H4 (cell line): ENCODE measurements at places on chromosomes 2 and 18.

GRCh38 chr2:159637988-159638501 is 21.7 kb upstream of the BAZ2B start:
- DNase-seq: peak; percentile 57

DNA sequence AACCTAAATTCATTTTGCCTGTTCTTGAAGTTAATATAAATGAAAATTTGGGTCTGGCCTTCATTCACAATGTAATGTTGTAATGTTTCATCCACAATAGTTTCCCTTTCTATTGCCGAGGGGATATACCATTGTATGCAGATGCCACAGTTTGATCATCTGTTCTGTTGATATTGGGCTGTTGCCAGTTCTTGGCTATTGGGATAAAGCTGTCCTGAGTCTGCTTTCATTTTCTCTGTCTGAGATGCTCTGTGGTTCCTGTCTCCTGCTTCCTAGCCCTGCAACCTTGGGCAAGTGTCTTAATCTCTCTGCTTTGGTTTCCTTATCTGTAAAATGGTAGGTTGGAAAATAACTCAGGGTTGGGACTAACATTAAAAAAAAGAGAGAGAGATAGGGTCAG is 25.2 kb downstream of the B3GNT2 start:
- no peak for DNase-seq

DNA sequence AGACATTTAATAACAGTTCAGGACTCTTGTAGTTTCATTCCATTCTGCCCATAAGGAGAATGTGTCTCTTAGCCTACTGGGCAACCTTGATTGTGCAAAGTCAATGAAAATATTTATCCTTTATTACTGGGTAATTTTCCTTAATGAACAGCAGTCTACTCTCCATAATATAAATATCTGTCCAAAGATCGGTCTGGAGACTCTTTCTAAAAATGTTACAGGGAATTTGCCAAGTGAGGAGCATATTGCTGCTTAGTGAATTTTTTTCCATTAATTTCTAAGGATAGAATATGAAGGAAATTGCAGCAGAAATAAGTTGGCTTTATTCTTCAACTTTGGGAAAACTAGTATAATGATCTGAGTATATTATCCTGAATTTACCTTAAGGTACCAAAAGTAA is 817.1 kb upstream of the FSHR start:
- DNase-seq: no peak

GRCh38 chr2:120787111-120787821 is 51.6 kb downstream of the GLI2 start:
- no peak for DNase-seq

- no peak for DNase-seq
Measured at GRCh38 chr2:234627308-234627707, 130.4 kb upstream of the ARL4C start.

DNA sequence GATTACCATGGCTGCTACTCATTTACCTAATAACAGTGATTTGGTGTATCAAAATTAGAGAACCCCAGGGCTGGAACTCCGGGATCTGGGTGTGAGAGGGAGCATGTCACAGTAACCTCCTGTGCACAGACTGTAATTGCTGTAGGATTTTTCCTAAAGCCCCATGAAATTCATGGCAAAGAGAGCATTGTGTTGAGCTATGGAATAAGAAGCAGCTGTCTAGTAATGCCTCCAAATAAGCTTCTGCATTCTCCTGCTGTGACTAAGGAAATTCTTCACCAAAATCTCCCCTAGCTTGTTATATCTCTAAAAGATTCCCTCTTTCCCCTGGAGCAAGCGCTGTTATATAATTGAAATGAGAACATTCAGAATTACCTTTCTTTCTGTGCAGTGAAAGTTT is 158.1 kb upstream of the SPATS2L start:
- DNase-seq: no peak

- DNase-seq: peak; percentile 15
Measured at GRCh38 chr2:180662941-180663471, 317.4 kb upstream of the UBE2E3 start.

GRCh38 chr2:120994301-120994995 is 258.8 kb downstream of the GLI2 start:
- no peak for DNase-seq

DNA sequence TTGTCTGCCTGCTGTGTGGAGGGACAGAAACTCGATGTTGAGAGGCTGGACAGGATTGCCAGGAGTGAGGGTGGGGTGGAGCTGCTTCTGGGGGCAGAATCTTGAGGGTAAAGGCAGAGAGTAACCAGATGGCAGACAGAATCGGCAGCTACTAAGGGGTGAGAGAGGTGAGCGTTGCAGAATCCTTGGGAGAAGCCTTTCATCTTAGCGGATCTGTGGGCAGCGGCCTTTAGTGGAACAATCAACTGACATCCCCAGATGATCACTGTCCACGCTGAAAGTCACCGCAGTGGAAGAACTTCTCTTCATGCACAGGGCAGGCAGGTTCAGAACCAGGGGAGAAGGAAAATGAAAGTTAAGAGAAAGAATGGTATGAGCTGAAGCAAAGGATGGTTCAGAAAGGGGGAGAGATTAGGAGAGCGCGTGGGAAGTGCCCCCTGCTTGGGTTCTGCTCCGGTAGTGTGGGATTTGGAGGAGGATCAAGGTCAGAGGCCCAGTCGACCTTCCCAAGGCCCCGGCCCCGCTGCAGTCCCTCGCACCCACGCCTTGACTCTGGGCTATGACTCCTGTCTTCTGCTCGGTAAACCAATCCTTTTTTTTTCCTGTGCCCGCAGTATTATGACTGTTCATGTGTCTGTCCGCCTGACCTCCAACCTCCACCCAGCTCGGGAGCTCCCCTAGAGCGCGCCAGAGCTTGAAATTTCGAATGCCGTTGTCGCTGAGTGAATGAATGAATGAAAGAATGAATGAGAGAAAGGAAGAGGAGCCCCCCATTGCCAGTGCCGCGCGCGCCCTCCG is 584 bp downstream of the BOLA3 start:
- no peak for DNase-seq

- DNase-seq: no peak
Measured at GRCh38 chr2:19352946-19353720, 5.3 kb downstream of the OSR1 start.

DNA sequence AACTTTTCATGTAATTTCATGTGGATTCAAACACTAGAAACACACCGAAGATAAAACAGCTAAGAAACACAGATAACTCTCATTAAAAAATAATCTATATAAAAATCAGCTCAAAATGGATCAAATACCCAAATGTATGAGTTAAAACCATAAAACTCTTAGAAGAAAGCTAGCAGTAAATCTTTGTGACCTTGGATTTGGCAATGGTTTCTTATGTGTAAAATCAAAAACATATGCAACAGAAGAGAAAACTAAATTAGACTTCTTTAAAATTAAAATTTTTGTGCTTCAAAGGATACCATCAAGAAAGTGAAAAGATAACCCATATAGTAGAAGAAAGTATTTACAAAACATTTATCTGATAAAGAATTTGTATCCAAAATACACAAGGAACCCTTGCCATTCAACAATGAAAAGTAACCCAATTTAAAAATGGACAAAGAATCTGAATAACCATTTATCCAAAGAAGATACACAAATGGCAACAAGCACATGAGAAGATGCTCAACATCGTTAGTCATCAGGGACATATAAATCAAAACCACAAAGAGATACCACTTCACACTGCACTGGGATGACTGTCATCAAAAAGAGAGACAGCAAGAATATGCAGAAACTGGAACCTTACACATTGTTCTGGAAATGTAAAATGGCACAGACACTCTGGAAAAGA is 27.5 kb downstream of the GAREM1 start:
- no peak for DNase-seq

GRCh38 chr2:225334514-225334913 is 65.0 kb upstream of the NYAP2 start:
- peak; percentile 80 for DNase-seq

DNA sequence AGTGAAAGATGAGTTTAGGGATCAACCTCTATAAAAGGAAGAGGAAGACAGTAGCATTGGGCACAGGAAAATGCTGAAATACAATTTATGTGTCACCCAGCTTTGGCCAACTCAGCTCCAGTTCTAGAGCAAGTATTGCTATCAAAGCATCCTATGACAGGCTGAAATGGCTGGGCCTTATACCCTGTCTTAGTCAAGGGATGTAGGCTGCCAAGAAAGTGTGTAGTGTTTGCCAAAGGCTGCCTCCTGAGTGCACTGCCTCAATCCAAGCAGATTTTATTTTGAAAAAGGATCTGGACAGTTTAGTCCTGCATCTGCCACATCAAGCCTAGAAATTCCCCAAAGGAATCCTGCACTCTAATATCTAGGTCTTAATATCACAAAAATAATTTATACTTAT is 359.9 kb upstream of the ZC3H15 start:
- DNase-seq: no peak

- no peak for DNase-seq
Measured at GRCh38 chr2:53715568-53715967, 52.0 kb upstream of the CHAC2 start.
